ENCODE measurements at places on chromosomes 13 and 19.

GRCh38 chr13:97142452-97142851 lies 79.7 kb upstream of the MBNL2 start:
- no peak for DNase-seq

DNA sequence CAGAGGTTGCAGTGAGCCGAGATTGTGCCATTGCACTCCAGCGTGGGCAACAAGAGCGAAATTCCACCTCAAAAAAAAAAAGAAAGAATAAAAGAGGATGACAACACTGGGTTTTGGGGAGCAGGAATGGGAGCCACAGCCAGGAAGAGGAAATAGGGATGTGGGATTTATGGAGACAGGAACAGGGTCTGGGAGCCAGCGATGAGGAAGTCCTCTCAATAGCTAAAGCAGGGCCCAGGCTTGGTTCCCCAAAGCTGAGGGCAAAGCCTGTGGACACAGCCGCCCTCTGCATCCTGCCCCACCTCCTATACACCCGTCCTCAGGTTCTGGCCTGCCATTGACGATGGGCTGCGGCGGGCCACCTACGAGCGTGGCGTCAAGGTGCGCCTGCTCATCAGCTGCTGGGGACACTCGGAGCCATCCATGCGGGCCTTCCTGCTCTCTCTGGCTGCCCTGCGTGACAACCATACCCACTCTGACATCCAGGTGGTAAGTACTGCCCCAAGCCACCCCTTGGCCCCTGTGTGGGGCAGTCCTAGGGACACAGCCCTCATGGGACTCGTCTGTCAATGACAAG lies 13.6 kb downstream of the HIPK4 start:
- DNase-seq, result no peak

DNA sequence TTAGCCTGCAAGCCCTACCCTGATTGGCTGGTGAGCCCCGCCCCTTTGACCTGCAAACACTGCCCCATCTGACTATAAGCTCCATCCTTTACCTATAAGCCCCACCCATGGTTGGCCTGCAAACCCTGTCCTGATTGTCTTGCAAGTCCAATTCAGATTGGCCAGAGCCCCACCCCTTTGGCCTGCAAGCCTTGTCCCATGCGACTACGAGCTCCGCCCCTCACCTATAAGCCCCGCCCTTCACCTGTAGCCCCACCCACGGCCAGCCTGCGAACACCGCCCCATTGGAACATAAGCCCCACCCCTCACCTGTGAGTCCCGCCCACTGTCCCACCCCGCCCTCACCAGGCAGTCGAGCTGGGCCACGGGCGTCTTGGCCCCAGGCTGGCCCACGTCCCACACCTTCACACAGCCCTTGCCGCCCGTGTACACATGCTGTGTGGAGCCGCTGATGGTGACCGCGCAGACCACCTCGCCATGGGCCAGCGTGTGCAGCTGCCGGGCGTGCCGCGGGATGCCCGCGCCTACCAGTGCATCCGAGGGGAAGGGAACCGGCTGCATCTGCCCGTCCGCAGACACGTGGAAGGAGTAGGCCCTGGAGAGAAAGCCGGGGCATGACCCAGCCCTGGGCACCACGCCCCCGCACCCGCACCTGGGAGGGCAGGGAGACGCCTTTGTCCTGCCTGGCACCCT lies 22.9 kb downstream of the TLE2 start:
- DNase-seq, result no peak

GRCh38 chr19:57406516-57407123 lies 4.3 kb upstream of the ZNF17 start:
- no peak for DNase-seq

- DNase-seq, result no peak
Observed at GRCh38 chr19:40214936-40215335, 3.2 kb downstream of the TTC9B start.

GRCh38 chr19:44643605-44644401 lies at the start of gene PVR:
Gene PVR, plus strand, starts transcription at chr19:44643910. Its CDS starts 187 bp downstream, at chr19:44644097.
- no peak for DNase-seq

GRCh38 chr13:75798353-75799255 lies 162.5 kb downstream of the LMO7 start:
- no peak for DNase-seq

DNA sequence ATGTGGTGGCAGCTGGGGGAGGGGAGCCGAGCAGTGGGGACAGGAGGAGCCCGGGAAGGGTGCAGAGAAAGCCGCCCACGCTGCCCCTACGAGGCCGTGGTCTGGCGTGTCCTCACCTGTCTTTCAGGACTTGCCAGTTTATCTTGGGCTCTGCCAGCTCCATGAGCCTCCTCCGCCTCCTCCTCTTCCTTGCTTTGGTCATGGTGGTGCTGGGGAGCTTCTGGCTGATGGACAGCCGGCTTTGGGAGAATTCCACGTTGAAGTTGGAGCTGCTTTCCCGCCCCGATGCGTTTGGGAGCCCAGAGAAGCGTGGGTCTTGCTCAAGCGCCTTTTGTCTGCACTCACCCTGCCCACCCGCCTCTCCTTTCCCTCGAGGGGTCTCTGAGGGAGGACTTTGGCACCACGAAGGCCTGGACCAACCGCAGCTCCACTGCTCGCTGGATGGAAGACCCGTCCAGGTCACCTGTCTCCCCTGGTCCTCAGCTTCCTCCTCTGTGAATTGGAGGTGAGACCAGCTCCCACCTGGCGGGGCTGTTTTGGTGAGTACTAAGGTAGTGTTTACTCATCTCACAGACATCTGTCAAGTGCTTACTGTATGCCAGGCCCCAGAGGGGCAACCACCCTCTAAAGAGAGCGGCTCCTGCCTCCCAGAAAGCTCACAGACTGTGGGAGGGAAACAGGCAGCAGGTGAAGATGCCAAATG lies 29.7 kb upstream of the MIER2 start:
- no peak for DNase-seq

- no peak for DNase-seq
Observed at GRCh38 chr19:33686687-33687480, 65.1 kb downstream of the CHST8 start.

GRCh38 chr13:48586591-48587103 lies 53.8 kb upstream of the RCBTB2 start:
- no peak for DNase-seq

DNA sequence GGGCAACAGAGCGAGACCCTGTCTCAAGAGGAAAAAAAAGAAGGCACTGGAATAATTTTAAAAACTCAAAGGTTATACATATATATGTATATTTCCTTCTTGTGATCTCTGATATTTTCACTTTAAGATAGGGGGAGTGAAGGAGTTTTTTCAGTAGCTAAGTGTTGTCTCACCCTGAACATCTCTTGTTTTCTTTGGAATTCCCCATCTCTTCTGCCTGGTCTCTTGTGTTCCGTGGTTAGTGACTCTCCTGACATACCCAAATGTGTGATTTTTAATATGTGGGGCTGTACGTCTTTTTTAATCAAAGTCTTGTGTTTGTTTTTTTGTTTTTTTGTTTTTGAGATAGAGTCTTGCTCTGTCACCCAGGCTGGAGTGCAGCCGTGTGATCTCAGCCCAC lies 15.3 kb upstream of the KCTD4 start:
- no peak for DNase-seq

GRCh38 chr19:2543463-2544442 lies 67.8 kb downstream of the GADD45B start:
- DNase-seq, result no peak

DNA sequence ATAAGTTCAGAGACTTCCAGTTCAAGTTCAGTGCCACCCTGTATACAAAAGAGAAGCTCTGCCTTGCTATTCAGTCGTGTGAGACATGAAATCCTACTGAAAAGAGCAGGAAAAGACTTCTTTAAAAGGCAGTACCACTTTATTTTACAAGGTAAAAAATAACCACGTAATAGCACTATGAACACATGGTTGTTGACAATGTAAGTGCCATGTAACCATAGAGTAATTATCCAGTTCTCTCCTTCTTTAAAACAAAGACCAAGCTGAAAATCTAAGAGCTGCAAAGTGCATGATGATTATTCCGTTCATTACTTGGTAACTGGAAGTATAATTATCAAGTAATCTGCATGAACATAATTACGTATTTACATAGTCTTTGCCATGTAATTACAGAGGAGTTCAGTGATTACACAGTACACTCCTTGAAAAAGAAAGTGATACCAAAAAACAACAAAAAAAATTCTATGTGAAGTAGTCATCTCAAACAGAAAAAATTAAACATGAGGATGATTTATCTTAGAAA lies 288.7 kb downstream of the EFNB2 start:
- no peak for DNase-seq

DNA sequence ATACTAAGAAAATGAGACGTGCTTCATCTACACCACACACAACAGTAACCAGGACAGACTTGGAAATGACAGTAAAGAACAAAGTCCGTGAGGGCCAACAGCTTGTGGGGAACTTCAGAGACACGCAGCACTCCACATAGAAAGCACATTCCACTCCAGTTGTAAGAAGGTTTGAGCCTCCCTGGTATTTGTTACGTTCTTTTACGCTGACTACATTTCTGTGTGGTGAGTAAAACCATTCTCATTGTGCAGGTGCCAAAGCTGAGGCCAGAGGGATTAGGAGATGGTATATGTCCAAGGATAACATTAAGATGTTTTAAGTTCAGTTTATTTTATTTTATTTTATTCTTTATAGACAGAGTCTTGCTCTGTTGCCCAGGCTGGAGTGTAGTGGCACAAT lies 1189.9 kb downstream of the UQCRFS1 start:
- no peak for DNase-seq

GRCh38 chr19:1856345-1856697 lies 7.1 kb downstream of the KLF16 start:
- no peak for DNase-seq

GRCh38 chr13:20431687-20432384 lies 93.8 kb downstream of the CRYL1 start:
- no peak for DNase-seq

GRCh38 chr13:50255639-50256038 lies 240.4 kb downstream of the KCNRG start:
- DNase-seq, result no peak

GRCh38 chr13:49366841-49367240 lies 77.0 kb downstream of the CAB39L start:
- no peak for DNase-seq

DNA sequence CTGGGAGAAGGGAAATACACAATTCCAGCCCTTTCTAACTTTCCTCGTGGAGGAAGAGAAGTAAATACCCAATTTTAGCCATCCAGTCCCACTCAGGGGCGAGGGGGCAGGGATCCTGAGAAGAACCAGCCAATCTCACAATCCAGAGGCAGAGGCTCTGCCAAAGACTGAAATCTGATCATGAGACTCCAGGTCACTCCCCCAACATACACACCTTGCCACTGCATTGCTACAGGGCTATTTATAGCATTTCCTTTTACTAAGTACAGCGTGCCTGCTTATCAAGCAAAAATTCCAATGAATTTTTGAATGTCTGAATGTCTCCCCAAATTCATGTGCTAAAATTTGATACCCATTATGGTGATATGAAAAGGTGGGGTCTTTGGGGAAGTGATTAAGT lies 1687.5 kb downstream of the EFNB2 start:
- DNase-seq, result no peak

DNA sequence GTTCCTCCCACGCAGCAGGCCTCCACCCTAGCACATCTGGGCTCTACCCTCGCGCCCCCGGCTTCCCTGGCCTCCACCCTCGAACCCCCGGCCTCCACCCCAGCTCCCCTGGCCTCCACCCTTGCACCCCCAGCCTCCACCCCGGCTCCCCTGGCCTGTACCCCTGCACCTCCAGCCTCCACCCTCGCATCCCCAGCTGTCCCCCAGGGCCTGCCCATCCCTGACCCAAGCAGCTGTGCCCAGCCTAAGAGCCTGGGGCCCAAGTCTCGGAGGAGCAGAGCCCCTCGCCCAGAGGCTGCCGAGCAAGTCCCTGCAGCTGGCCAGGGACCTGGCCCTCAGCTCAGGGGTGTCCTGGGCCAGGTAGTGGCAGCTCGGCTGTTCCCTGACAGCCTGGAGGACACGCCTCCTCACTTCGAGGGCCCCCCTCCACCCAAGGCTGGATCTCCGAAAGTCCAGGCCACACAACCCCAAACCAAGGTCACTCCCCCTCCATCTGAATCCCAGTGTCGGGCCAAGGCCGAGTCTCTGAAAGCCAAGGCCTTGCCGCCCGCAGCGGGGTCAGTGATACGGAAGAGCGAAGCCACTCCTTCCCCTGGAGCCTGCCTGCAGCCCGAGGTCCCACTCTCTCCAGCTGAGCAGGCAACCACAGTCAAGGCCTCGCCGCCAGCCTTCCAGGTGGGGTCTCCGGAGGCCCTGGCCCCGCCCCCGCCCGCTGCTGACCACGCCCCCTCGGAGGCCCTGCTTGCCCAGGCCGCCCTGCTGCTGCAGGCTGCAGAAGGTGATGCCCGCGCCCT lies 7.9 kb upstream of the ARHGAP33 start:
- no peak for DNase-seq

DNA sequence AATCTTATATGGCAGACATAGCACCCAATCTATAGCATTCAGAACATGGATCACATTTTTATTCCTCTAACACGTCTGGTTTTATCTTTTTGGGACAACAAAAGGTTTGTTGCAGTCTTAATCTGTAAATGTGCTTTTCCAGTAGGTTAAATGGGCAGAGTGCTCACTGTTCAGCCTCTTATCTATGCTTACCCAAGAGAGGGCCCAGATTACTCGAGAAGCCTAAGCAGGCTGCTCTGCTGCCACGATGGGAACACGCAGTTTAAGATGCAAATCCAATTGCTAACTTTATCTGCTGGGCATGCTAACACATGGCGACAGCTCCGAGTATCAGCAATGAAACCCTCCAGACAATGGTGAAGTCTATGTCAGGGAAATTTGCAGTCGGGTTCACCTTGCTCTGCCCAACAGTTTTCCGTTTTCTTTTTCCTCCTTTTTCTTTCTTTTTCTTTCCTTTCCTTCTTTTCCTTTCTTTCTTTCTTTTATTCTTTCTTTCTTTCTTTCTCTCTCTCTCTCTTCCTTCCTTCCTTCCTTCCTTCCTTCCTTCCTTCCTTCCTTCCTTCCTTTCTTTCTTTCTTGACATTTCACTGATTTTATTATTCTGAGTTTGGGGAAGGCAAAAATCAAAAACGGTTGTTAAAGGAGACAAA lies 115.3 kb downstream of the RBM26 start:
- DNase-seq, result no peak

GRCh38 chr13:30030141-30030750 lies 179.8 kb upstream of the UBL3 start:
- no peak for DNase-seq

DNA sequence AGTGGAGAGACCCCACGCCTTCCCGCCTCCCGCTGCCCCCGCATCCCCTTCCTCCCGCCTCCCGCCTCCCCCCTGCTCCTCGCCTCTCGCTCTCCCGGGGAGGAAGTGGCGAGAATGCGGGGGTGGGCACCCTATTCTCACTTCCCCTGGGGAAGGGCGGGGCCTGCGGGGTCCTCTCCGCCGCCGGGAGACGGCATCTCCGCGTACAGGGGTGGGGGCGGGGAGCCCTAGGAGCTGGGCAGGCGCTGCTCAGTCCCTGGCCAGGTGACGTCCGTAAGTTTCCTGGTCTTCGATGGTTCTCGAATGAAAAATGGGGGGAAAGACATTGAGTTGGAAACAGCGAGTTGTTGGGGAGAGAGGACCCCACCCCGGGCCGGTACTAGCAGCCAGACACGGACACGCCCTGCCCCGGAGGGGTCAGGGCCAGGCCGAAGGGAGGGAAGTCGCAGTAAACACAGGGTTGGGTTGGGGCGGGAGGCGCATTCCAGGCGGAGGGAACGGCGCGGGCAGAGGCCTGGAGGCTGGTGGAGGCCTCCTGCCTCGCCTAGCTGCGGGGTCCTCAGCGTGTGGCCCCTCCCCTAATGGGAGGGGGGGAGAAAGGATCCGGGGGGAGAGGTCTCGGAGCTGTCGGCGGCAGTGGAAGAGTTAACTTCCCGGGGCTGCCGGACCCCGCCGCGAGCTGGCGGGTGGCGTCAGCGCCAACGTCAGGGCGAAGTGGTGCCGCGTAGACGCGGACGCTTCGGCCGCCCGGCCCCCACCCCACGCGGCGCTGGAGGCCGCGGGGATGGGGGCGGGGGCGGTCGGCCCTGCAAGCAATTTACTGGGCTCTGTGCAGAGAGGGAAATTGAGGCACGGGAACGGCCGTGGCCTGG lies 10.4 kb upstream of the JUND start:
- DNase-seq, result no peak

All from cortex of kidney (tissue), 1 donor.